Muscle of back (tissue), 13 donors: ENCODE measurements at places on chromosomes 13 and 19. TPM values are rescaled to one million over a fixed set of nuclear protein-coding genes. Genes with fewer than 3 reads are reported as not detected.

GRCh38 chr13:49636705-49637104, 8.4 kb downstream of the ARL11 start:
- no peak for DNase-seq

DNA sequence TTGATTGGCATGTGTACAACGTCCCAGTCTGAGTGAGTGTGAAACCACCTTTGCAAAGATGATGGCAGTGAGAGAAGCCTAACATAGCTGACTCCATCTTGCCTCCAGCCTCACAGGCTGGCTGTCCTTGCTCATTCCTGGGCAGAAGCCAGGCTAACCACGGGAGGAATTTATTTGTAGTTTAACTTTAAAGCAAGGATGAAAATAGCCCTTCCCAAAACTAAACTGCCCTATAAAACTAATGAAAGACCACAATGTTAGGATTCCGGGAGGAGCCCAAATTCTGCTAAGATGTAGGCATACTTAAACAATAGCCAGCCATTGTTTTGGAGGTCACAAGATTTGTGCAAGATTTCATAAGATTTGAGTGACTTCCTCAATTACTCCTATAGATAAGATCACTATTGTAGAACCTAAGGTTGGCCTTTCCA, 96.6 kb upstream of the LSM14A start:
- no peak for DNase-seq

DNA sequence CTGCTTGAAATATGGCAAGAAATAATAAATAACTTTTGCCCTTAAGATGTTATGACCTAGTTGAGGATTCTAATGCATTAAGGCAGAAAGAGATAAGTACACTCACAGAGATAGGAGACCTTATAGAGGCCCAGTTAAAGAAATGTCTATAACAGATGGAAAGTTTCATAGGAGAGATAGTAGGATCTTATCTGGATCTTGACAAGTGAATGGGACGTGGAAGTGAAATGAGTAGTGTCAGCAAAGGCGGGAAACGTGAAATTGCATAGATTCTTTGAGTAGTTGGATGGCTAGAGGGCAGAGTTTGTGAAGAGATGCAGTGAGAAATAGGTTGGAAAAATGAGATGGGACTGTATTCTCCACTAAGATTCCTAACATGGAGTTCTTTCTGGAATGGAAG, 71.2 kb downstream of the HS6ST3 start:
- DNase-seq: no peak

- no peak for DNase-seq
Measured at GRCh38 chr19:7597689-7598088, 2.0 kb downstream of the CAMSAP3 start.

GRCh38 chr13:72156760-72157159, 289.8 kb upstream of the DACH1 start:
- no peak for DNase-seq

DNA sequence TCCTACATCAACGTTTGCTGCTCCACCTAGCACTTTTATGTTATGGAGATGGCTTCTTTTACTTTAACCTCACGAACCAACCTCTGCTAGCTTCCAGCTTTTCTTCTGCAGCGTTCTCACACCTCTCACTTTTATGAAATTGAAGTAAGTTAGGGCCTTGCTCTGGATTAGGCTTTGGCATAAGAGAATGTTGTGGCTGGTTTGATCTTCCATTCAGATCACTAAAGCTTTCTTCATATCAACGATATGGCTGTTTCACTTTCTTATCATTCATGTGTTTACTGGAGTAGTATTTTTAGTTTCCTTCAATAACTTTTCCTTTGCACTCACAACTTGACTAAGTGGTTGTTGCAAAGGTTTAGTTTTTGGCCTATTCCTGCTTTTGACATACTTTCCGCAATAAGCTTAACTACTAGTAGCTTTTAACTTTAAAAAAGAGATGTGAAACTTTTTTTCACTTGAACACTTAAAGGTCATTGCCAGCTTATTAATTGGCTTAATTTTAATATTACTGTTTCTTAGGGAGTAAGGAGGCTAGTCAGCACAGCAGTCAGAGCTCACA, 60.0 kb upstream of the SPRY2 start:
- no peak for DNase-seq

DNA sequence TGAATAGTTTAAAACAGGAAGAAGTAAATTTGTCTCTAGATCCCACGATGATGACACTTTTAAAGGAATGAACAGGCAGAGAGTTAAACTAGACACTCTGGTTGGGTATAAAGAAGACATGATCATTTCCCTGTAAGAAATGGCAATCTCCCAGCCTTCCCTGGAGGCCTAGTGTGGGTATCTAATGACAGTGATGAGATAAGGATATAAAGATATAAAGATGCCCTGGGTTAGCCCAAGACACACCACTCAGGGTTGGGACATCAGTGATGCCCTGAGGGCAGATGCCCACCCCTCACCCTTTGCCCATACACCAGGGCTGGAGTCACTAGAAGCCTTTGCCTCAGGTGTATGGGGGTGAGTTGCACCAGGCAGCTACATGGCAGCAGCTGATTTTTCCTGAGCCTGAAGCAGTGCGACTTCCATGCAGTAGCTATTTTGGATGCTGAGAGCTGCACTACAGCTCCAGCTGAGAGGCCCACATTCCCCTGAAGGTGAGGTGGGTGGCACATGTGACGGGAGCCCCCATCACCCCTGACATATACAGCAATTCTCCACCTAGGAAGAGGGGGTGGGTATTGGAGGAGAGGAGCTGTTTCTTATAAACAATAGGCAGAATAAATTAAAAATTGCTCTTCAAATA, 177.5 kb downstream of the NDFIP2 start:
- DNase-seq: no peak

DNA sequence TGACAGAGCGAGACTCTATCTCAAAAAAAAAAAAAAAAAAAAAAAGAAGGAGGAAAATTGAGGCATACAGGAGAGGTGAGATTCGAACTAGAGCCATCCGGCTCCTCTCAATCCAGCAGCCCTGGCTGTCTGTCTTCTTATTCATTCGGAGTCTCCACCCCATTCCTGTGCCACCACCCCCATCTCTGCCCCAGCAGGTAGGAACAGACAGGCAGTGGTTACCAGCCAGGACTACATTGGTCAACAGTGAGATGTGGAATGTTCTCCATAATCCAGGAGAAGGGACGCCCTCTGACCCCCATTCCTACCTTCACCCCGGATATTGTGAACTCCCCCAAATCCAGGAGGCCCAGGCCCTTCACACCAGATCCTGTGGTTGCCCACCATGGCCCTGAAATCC, 6.6 kb upstream of the S1PR2 start:
- DNase-seq: no peak

- DNase-seq: peak; percentile 14
Measured at GRCh38 chr13:100301418-100301817, 212.5 kb downstream of the PCCA start.

DNA sequence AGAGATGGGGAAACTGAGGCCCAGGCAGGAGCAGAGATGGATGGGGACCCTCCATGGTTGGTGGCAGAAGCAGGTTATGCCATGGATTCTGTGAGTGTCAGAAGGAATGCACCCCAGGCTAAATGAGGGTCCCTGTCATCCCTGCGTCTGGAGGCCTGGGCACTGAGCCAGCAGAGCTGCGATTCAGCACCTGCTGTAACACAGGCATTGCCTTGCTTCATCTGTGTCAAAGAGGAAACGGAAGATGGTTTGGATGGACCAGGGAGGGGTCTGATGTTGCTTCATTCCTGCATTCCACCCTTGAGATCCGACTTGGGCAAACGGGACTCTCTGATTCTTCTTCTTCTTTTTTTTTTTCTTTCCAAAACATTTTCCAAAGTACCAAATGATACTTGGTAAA, 1.2 kb downstream of the C5AR1 start:
- DNase-seq: peak; percentile 34

DNA sequence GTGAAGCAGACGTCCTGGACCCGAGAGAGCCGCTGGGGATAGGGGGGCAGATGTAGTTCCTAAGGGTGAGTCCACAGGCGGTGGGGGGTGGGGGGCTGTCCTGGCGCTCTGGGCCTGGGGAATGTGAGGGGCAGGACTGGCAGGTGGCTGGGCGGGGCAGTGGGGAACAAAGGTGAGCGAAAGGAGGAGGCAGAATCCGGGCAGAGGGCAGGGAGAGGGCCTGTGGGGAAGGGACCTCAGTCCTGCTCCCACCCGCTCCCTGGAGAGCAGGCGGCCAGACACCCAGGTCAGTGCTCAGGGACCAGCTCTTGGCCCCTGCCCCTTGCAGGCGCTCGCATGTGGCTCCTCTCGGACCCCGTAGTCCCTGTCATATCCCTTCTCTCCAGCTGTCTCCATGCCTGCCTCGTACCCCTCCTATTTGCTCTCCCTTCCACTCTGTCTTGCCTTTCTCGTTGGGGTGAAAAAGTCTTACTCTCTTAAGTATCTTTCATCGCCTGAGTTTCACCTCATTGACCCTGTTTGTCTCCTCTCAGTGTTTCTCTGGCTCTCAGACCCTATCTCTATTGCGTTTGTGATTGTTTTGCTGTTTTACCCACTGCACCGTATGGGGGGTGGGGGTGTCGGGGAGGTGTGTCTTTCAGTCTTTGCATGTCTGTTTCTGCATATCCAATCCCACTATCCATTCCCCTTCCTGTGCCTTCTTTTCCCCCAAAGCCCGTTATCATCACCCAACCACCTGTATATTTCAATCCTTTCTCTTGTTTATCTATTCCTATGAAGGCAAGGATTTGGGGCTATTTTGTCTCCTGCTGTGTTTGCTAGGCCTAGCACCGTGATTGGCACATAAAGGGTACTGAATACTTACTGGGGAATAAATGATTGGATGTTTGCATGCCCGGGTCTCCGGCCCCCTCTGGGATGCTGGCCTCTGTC, 5.8 kb downstream of the SPHK2 start:
- no peak for DNase-seq

GRCh38 chr13:51035978-51036377, 75.1 kb downstream of the C13orf42 start:
- DNase-seq: no peak

DNA sequence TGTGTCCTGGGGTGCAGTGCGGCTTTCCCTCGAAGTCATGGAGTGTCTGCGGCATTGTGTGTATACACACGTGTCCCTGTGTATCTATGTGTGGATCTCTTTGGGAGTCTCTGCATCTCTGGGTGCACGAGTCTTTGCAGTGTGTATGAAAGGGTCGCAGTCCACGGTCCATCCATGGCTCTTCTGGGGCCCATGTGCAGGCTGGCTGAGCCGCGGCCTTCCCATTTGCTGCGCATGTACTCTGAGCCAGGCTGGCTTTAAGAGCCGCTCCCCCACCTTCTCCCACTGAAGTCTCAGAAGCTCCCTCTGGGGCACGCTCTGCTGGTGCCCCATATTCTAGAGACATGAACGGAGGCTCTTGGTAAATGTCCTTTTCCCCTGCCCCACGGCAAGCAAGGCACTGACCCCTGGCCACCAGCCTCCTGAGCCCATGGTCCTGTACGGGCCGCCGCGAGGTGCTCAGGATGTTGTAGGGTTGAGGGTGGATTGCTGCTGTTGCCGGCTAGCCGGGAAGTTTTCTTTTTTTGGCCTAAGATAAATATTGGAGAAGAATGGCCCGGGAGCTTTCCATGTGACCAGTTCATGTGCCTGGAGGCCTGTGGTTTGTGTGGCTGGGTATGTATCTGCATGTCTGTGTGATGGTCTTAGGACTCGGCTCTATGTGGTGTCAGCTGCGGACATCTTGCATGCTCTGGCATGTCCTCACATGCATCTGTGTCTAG, 31.9 kb downstream of the PAK4 start:
- no peak for DNase-seq

DNA sequence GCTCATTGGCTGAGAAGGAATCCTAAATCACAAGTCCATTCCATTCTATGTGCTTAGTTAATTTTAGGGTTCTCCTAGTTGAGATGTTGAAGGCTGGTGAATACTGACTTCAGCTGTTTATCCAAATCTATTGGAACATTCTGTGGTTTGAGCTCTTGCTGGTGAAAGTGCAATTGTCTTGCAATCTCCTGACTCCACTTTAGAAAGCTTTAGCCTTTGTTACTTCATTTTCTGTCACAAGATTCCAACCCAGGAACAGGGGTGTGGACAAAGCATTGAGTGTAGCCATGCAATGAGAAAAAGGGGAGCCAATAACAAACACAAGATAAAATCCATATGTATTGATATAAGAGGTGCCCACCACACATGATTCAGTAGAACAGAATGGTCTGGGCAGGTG, 15.0 kb downstream of the CEACAM21 start:
- DNase-seq: no peak

DNA sequence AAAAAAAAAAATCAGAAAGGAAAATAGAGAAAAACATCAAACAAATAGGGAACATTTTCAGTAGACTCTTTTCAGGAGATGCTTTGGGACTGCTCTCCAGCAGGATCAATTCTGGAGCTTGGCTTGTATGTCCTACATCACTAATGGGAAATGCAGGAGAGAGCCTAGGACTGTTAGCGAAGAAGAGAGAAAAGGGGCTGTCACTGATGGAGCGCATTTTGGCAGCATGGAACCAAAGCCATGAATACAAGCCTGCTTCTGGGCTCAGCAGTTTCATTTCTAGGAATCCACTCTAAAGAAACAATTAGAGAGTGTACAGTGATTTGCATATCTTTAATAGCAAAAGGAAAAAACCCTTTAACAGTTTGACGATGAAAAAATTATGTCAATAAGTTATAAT, 203.9 kb downstream of the NUFIP1 start:
- DNase-seq: no peak

- DNase-seq: no peak
Measured at GRCh38 chr13:82370316-82370715, 1512.0 kb downstream of the SLITRK1 start.

DNA sequence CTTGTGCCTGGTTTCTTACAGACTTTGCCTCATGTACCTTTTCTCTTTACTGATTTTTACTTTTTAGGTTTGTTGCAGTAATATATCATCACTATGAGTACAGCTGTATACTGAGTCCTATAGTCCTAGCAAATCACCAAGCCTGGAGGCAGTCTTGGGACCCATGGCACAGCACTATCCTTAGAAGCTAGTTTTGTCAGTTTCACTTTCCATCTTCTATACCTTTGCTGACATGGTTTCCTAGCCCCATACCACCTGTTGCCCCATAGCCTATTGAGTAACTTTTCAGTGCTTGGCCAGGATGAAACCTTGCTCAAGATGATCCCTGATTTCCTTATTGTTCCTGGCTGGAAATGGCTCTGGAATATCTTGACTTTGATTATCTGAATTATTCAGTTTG, 826.4 kb downstream of the GPC5 start:
- DNase-seq: no peak

DNA sequence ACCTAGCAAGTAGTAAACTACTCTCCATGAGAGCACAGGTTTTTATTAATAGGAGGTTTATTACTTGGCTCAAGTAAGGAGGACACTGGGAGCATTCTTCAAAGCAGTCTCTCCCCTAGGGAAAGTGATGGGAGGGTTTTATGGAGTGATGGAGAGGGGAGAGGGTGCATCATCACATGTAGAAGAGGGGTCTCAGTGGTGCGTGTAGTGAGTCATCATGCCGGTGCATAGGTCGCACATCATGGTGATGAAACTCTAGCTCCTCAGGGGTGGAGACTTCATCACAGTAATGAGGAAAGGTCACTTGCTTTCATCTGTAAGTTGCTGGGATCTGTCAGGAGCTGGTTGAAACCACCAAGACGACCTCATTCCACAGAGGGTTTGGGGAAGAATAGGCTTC, 210.8 kb upstream of the UBL3 start:
- DNase-seq: no peak

GRCh38 chr19:35209646-35210045, 18.9 kb downstream of the FAM187B start:
- DNase-seq: no peak

- DNase-seq: no peak
Measured at GRCh38 chr13:64782466-64782865, 2447.7 kb downstream of the PCDH9 start.

KIRREL2 gene
- polyA plus RNA-seq: 0.21 TPM

RFPL4A gene
- not detected for polyA plus RNA-seq

VSTM1 gene
- not detected for polyA plus RNA-seq

TMEM161A gene
- 21.9 TPM for polyA plus RNA-seq
